ENCODE measurements at places on chromosomes 2 and 18.

- DNase-seq = no peak
Measured at GRCh38 chr2:109613081-109613921, 465 bp downstream of the SEPTIN10 start.

DNA sequence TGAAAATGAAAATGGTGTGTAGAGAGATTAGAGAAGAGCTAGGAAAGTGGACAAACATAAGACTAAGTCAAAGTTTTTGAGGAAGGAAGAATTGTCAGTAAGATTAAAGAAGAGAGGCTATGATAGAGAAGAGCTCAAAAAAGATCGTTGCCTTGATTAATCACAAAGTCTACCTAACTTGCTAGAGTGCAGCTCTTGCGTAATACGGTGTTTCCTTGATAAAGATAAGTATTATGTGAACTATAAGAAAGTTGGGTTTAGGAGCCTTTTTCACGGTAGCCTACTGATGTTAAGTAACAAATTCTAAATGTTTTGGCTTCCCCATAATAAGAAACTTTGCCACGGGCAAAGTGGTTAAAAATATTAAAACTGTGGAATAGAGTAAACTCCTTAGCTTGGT, 226.4 kb upstream of the NRXN1 start:
- no peak for DNase-seq

DNA sequence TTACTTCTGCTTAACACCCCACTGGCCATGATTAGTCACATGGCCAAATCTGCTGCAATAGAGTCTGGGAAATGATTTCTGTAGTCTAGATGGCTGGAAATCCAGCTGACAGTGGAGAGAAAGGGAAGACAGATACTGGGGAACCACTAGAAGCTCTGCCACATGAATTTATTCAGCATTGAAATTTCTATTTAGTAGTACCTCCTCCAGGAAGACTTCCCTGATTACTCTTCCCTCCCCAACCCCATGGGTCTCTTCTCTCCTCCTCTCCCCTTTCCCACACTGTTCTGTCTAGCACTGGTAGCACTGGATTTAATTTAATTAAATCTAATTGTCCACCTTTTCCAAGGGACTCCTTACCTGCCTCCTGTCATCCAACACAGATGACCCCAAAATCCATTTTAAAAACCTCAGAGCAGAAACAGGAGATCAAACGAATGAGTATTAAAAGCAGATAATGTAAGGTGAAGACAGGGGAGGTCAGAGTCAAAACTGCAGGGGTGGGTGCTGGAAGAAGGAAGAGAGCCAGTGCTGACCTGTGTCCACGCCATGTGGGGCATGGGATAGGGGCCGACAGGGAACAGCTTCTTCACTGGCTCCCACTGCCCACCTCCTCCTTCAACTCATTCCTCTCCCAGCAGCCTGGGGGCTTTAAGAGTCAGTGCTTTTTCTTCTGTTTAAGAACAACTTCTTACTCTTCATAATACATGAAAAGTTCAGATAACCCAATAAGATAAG, 169.2 kb upstream of the HS6ST1 start:
- no peak for DNase-seq

- no peak for DNase-seq
Measured at GRCh38 chr2:236776695-236777251, 207.1 kb downstream of the ACKR3 start.

DNA sequence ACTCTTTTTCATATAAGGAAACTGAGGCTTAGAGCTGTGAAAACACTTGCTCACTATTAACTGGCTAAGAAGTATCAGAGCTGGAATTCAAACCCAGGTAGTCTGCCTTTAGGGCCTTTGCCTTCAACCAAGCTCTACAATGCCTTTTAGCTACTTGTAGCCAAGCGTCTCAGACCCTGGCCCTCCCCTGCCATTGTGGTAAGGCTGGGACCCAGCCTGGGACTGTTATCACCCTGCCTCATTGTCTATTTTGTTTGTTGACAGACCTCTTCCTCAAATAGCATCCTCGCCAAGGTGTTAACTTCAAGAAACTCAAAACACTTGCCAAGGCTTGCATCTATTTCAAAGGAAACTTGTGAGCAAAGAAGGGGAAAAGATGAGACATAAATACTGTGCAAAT, 76.7 kb upstream of the CD28 start:
- no peak for DNase-seq

DNA sequence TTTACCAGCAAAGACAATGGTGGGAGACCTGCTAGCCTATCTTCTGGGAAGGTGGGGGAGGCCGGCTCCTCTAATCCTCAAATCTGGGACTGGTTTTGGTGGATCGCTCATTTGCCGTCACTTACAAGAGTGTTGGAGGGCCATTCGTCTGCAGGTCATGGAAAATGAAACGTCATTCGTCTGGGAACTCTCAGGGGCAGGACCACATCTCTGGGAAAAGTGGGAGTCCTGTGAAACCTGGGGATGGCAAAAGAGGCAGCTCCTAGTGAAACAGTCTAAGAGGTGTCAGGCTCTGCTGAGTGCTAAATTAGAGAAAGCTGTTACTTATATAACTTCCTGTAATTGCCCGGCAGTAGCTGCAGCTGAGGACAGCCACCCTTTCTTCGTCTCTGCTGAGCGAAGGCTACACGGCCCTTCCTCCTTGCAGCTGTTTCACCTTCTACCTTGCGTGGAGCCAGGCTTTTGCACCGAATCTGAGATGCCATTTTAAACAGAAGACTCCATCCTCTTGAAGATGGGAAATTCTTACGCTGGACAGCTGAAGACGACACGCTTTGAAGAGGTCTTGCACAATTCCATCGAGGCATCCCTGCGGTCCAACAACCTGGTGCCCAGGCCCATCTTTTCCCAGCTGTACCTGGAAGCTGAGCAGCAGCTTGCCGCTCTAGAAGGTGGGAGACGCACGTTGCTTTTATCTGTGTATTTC, 22.4 kb downstream of the GREB1 start:
- DNase-seq = no peak

Measured in NCI-H524 treated with DMSO at 0.1 percent for 48 hours (cell line).